ENCODE measurements at places on chromosomes 4 and X. TPM values are rescaled to one million over a fixed set of nuclear protein-coding genes. Genes with fewer than 3 reads are reported as not detected.

GRCh38 chr4:81743731-81744435 lies 272.2 kb upstream of the RASGEF1B start:
- DNase-seq: no peak

AFF2 gene
- total RNA-seq: 6.0 TPM

- DNase-seq: no peak
These were observed 42.8 kb downstream of the MAGEB17 start for GRCh38 chrX:16210061-16210460.

GRCh38 chr4:96753216-96753615 lies 913.3 kb downstream of the PDHA2 start:
- DNase-seq: no peak

PDGFC gene
- total RNA-seq: 26.8 TPM

TMPRSS11F gene
- total RNA-seq: not detected

SLC10A4 gene
- total RNA-seq: not detected

All from mesenteric fat pad (tissue), 1 donor.